ENCODE measurements at places on chromosomes 4 and X.

DNA sequence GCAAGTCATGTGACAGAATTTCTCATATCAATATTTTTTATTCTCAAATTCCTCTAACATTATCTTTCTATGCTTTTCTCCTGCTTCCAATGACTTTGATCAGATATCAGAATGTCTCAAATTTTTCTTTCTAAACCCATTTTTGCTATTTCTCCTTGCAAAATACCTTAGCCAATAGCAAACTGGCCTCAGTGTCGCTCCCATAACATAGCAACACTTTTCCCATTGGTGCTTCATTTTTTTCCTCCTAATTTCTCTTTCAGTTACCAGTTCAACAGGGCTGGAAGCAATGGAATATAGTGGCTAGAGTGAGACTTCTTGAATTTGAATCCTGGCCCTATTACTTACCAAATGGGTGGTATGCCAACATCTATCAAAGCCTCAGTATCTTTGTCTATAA, 1091.6 kb downstream of the C4orf33 start:
- DNase-seq: no peak

DNA sequence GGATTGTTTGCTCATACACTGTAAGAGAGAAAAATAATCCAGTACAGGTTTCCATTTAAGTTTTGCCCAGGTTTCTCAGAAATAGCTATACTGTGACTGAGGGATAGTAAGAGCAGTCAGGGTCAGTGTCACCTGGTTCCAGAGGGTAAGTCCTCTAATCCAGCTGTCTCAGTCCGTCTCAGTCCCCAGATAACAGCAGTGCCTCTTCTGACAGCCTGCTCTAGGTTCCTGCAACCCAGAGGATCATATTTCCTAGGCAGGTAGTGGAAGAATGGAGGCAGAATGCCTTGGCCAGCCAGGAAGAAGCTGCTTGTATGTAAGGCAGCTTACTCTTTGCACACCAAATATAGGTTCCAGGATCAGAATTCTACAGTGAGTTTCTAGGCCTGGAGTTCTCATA, 22.6 kb upstream of the GNRHR start:
- DNase-seq: no peak

- no peak for DNase-seq
Observed at GRCh38 chr4:73619346-73619745, 890 bp downstream of the RASSF6 start.

DNA sequence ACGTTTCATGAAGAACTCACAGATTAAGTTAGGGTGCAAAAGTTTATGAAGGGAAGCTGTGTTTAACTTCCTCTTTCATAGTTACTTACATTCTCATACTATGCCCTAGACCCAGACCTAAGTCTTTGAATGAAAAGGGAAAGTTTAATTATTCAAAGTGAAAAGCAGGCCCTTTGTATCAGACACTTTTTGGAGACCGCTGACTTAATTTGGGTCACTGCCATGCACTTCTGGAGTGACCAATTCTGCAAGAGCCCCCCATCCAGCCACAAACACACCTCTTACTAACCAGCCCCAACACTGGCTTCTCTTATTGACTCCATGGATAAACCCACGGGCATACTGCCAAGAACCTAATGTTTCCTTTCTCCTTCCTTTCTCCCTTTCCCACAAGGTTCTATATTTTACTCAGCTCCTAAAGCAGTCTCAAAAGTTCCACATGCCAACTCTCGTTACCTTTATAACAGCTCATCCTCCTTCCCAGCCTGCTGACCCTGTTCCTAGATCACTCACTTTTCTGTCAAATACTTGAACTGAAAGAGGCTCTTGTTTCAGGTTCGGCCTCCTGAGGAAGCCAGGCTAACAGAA, 34.5 kb downstream of the ABCE1 start:
- DNase-seq: no peak

GRCh38 chr4:8404791-8405515, 35.6 kb downstream of the ACOX3 start:
- no peak for DNase-seq

DNA sequence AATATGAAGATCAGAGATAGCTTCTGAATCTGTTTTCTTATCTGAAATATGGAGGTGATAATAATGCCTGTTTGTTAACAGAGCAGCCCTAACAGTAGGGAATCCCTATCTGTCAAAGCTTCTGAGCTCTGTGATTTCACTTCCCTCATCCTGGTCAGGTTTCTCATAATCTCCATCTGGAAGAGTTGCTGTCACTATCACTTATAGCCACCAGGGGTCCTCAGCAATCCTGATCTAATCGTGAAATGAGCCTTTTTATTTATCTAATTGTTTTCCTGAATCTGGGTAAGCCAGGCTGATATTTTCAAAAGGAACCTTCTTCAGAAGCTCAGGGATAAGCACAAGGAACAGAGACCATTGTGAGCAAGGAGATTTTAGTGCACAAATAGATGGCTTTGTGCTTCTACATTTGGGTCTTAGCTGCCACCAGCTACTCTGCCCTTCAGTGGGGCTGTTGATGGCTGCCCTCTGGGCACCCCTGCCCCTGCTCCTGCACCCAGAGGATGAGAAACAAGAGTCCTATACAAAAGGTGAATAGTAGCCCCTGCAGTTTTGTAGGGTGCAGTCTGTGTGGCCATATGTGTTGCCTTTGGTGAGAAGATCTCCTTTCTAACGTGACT, 196.4 kb upstream of the RADX start:
- DNase-seq: peak; percentile 27

GRCh38 chr4:8015512-8015911, 75.9 kb upstream of the AFAP1 start:
- peak; percentile 67 for DNase-seq

DNA sequence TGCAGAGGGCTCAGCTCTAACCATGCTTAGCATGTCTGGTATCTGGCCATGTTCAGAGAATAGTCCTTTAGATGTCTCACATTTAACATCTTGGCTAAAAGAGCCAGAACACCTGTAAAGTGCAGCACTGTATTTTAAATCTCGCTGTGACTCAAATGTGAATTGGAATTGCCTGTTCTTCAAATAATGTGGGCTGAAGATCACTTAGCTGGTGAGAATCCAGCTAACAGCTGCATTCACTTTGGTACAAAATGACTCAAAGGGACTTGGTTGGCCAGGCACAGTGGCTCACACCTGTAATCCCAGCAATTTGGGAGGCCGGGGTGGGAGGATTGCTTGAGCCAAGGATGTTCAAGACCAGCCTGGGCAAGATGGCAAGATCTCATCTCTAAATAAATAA, 63.5 kb upstream of the PLAC8 start:
- no peak for DNase-seq

GRCh38 chr4:44791831-44792230, 65.5 kb upstream of the GNPDA2 start:
- no peak for DNase-seq

DNA sequence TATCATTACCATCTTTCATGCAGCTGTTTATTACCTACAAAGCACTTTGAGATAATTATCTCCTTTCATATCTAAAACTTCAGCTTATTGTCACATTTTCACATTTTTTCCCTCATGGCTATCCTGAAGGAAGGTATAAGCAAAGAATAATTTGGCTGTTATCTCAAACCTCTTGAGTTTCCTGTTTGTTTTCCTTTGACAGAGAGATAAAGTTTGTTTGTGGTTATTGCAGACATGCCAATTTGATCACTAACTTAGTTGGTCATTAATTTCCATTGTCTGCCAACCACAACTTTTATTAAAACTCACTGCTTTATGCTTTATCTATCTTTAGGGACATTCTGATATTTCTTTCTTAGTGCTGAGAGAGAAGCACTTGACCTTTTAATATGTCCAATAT, 89.8 kb upstream of the SPANXB1 start:
- no peak for DNase-seq

- no peak for DNase-seq
Observed at GRCh38 chrX:129779747-129780146, at the start of gene SASH3. TSS of gene SASH3 (plus strand) at chrX:129779949. CDS start at chrX:129780098, 149 bp downstream.

DNA sequence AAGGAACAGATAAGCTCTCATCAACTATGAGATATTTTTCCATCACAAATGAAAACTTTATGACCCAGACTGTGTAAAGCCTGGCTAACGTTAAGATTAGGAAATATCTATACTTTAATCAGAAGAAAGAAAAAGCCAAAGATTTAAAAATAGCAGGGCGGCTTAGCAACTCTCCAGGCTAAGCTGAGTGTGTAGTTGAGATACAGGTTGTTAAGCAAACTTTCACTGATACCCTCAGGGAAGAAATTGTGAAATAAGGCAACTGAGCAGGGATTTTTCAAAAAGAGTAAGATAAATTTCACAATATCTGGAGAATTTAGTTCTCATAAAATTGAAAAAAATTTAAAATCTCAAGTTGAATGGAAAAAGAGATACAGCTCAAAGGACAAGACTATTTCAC, 382.0 kb downstream of the RAPGEF2 start:
- DNase-seq: no peak

GRCh38 chr4:42490015-42490414, 92.7 kb downstream of the SHISA3 start:
- no peak for DNase-seq

- DNase-seq: no peak
Observed at GRCh38 chr4:159235779-159236368, 133.0 kb downstream of the RAPGEF2 start.

DNA sequence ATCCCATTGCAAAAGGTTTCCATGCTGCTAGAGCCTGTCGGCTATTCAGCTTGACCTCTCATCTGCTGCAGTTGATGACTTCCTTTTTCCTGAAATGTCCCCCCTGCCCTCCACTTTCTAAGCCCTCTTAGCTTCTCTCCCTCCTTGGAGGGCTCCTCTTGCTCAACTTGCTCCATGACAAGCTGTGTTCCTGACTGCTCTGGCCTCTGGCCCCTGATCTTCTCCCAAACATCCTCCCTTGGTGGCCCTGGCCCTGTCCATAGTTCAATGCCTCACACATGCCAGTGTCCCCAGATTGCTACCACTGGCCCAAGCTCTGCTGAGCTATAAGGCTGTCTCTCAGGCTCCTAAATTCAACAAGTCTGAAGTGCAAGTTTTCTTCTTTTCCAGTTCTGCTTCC, 29.6 kb downstream of the RASL11B start:
- no peak for DNase-seq

- DNase-seq: no peak
Observed at GRCh38 chrX:45077748-45078424, 122.8 kb downstream of the DIPK2B start.

DNA sequence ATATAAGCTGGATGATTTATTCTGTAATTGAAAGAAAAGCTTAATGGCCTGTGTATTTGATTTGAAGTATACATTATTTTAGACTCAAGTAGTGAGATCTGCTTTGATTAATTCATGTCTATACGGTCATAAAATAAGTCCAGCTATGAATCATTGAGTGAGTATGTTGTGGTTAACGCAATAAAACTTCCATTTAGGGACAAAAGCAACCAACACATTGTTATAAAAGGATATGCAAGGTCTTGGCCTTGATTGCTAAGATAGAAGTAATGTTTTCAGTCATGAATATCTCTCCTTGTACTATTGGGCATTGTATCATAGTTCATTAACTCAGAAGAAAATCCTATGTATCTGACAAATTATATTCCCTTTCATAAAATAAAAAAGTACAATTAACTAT, 162.1 kb downstream of the EPHA5 start:
- no peak for DNase-seq

GRCh38 chr4:143384381-143384994, 47.8 kb downstream of the GAB1 start:
- DNase-seq: peak; percentile 48

- DNase-seq: no peak
Observed at GRCh38 chr4:158442736-158443135, 78.9 kb upstream of the RXFP1 start.

- DNase-seq: no peak
Observed at GRCh38 chr4:125091101-125091500, 223.7 kb upstream of the FAT4 start.

DNA sequence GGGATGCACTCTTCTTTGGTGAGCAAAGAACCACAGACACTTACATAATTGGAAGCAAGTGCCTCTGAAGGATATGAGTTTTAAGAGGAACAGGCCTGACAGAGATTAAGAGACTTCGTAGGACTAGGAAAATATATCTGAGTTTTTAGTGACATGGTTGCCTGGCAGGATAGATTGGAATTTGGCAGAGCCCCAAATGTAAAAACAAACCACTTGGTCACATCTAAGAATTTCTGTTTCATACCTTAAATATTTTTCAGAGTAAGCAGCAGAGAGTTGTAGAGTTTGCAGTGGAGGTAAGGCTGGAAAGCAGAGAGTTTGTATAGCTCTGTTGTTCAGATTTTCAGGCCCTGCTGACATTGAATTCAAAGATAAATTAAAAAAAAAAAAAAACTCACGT, 150.1 kb upstream of the MAGEB2 start:
- peak; percentile 9 for DNase-seq

DNA sequence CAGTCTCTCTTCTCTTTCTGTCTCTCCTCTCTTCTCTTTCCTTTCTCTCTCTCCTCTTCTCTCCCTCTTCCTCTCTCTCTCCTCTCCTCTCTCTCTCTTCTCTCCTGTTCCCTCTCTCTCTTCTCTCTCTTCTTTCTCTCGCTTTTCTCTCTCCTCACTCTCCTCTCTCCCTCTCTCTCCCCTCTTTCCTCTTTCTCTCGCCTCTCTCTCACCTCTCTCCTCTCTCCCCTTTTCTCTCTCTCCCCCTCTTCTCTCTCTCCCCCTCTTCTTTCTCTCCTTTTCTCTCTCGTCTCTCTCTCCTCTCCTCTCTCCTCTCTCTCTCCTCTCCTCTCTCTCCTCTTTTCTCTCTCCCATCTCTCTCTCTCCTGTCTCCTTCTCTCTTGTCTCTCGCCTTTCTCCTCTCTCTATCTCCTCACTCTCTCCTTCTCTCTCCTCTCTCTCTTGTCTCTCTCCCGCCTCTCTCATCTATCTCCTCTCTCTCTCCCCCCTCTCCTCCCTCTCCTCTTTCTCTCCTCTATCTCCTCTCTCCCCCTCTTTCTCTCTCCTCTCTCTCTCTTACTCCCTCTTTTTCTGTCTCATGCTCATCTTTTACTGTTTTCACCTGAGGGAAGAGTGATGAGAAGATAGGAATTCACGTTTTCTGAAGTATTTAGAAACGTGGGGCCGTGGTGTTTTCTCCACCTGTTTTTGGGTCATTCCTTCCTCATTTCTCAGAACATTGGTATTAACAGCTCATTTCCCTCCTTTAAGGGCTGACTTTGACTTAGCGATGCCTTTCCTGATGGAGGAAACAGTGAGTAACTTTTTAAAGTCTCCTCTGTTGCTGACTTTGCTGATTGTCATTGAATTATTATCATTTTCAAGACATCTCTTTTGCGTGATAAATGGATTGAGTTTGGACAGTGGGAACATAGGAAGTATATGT, 80.6 kb upstream of the CD99 start:
- peak; percentile 28 for DNase-seq

GRCh38 chr4:108709234-108709633, 53.6 kb downstream of the ETNPPL start:
- DNase-seq: no peak

- no peak for DNase-seq
Observed at GRCh38 chr4:82128355-82128754, 245.4 kb downstream of the HNRNPD start.

DNA sequence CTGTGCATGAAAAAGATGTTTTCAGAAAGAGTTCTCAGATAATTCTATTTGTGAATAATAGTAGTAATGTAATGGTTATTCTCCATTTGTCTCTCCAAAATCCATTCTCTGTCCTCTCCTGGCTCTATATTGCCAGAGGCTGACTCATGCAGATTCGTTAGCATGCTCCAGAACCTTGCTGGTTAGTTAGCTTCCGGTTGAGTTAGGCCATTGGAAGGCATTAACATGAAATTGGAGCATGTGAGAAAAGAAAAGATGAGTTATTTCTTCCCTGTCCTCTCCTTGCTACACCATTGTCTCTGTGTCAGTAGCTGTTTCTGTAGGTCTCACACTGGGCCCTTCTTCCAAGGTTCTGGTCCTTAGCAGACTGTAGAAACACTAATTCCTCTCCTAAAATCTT, 23.5 kb upstream of the PRDM8 start:
- peak; percentile 54 for DNase-seq
